Common myeloid progenitor, CD34-positive (primary cell): ENCODE measurements at places on chromosomes 5 and 9.

GRCh38 chr9:81737871-81738507, 48.6 kb upstream of the TLE1 start:
- DNase-seq: peak; percentile 5

GRCh38 chr9:90421786-90422185, 220.8 kb downstream of the DIRAS2 start:
- DNase-seq: no peak

GRCh38 chr5:174567506-174568141, 156.8 kb upstream of the MSX2 start:
- no peak for DNase-seq

DNA sequence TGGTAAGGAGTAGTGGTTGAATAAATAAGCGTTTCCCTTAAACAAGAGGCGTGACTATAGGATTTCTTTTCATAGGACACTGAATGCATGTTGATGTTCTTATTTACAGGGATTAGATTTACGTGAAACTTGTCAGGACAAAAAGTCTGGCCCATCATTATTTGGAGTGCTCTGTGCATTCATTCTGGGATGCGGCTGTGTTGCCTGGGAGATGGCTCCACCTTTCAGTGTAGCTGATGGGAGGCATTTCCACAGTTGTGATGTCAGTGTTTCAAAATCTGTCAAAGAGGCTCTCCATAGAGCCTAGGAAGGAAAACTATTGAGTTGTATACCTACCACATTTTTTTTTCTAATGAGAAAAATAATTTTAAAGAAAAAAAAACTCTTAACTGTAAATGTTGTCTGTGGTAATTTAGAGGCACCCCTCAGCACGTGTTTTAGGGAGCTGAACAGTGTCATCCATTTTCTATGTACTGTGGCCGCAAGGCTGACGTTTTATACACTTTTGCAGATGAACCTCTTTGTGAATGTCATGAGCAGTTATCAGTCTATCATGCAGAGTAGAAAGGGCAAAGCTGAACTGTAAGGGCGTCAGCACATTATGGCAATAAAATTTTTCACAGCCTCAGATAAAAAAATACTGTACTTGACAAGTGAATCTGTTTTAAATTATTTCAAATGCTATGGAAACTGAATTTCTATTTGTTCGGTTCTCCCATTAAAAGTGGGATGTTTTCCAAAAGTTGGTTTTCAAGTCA, 202.7 kb downstream of the PBX3 start:
- no peak for DNase-seq

DNA sequence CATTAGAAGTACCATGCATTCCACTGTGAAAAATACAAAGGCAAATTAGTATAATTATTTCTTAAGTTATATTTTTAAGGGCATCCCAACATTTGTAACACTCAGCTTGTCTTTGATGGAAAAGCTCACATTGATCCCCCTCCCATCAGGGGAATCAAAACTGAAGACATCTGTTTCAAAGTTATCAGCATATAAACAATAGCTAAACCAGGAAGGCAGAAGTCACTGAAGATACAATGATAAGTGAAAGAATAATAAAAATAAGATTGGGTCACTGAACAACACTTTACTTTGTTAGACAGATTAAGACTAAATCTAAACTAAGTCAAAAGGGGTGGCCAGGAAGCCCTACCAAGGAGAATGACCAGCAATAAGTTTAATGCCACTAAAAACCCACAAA, 801.9 kb upstream of the ACO1 start:
- DNase-seq: no peak

DNA sequence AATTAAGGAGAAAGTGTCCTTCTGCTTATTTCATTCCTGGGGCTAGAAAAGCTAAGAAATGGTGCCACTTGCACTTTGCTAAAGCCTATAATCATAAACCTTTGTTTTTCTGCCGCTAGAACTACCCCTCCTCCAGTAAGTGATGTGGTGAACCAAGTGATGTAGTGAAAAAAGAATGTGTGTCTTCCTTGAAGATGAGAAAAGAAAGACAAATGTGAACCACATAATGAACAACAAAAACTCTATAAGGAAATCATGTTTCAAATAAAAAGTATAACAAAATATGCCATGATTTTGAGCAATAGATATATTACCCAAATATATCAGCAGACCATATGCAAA, 179.0 kb upstream of the SGCD start:
- DNase-seq: no peak

GRCh38 chr9:88521308-88521707, 13.7 kb upstream of the NXNL2 start:
- peak; percentile 55 for DNase-seq

DNA sequence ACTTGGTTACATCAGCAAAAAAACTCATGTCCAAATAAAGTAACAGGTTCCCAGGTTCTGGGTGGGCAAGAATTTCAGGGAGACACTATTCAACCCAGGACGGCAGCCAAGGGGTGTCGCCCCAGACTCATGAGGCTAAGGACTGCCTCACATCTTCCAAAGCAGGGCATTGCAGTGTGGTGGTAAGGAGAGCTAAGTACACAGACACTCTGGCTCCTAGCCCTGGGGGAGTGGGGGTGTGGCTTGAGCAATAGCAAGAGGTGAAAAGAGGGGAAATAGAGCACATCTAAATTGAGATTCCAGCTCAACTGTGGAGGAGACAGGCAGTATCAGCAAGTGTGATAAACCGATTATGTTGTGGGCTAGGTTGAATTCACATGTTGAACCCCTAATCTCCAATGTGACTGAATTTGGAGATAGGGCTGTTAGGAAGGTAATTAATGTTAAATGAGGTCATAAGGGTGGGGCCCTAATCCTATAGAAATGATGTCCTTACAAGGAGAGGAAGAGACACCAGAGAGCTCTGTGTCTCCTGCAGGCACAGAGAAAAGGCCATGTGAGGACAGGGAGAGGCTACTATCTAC, 49.9 kb upstream of the MARCHF11 start:
- DNase-seq: no peak

- DNase-seq: no peak
Measured at GRCh38 chr5:58937031-58937681, 354.3 kb downstream of the RAB3C start.

GRCh38 chr9:133576875-133577736, 32.1 kb downstream of the FAM163B start:
- no peak for DNase-seq

- DNase-seq: no peak
Measured at GRCh38 chr5:41835645-41836044, 34.6 kb downstream of the OXCT1 start.

GRCh38 chr5:2756211-2757152, 5.0 kb upstream of the IRX2 start:
- DNase-seq: no peak

- DNase-seq: no peak
Measured at GRCh38 chr5:103290846-103291245, 32.3 kb downstream of the MACIR start.

DNA sequence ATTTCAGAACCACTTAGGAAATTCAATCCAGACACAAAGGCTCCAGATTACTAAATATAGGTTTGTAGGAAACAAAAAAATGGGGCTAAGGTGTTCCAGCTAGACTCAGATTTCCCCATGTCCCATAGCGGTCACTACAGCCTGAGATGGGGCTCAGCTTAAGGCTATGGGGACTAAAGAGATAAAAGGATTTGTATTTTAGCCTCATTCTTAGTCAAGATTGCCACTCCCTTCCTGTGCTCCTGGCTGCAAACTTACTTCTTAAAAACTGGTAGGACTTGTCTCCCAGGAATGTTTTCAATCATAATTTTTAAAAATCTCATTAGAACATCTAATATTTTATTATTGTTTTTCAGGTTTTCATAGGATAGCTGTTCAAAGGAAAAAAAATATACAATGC, 253.8 kb upstream of the DAB2 start:
- DNase-seq: no peak

DNA sequence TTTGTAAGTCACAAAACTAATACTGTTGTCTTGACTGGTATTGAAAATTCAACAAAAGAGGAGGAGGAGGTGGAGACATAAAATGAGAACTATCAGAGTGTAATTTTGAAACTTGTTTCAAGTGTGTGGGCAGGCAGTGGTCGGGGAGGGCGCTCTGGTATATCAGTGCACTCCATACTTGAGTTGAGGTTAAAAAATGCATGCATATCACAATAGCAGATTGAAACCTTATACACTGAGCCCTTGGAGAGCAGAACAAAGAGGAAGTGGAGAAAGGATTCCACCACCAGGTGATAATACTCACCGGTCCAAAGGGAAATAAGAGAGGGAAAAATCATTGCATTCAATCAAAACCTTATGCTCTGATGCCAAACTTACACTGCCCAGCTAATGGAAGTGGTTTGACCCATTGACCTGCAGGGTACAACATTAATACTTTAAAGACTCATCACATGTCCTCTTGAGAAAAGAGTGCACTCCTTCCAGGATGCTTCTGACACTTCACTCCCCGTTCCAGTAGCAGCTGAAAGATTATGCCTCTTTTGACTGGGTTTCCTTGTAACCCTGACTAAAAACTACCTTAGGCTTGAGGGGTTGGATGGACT, 79.5 kb upstream of the FAM169A start:
- peak; percentile 68 for DNase-seq

DNA sequence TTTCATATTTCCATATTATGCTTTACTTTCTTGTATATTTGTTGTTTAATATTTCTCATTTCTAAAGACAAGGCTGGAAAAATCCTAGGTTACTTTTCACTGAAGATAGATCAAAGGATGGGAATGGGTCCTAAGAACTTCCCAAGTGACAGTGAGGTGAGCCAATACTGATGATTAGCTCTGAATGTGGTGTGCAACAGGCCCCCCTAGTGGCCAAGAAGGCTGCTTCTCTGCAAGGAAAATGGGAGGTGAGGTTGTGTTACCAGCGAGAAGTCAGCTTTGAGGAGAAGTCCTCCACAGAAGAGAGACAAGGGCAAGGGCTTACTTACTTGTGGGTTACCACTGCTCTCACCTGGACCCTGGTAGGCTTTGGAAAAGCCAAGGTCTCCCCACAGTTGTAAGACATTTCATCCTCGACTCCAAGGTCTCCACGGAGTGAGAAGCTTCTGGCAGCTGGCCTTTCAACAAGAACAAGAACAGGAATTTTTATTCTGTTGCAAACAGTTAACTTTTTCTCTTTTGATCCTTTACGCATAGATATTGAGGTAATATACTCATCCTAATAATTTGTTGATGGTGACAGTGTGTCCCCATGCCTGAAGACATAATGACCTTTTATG, 69.9 kb downstream of the MAMDC2 start:
- peak; percentile 65 for DNase-seq

GRCh38 chr5:66864240-66864884, 268.2 kb downstream of the MAST4 start:
- peak; percentile 19 for DNase-seq

DNA sequence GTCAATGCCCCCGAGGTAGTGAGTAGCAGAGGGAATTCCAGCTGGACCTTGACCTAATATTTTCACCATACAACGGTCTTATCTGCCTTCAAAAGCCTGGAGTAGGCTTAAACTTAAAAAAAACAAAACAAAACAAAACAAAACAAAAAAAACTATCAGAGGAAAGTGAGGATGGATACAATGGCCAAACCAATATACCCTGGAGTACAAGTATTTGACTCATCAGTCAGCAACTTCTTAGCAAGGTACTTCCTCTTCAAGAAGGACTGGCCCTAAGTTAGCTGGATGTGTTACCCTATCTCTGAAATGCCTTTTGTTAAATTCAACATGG, 160.6 kb upstream of the GNA14 start:
- peak; percentile 56 for DNase-seq

- DNase-seq: no peak
Measured at GRCh38 chr5:147567917-147568598, 58.2 kb upstream of the DPYSL3 start.

GRCh38 chr5:65076251-65076869, 307.6 kb downstream of the CWC27 start:
- peak; percentile 74 for DNase-seq

DNA sequence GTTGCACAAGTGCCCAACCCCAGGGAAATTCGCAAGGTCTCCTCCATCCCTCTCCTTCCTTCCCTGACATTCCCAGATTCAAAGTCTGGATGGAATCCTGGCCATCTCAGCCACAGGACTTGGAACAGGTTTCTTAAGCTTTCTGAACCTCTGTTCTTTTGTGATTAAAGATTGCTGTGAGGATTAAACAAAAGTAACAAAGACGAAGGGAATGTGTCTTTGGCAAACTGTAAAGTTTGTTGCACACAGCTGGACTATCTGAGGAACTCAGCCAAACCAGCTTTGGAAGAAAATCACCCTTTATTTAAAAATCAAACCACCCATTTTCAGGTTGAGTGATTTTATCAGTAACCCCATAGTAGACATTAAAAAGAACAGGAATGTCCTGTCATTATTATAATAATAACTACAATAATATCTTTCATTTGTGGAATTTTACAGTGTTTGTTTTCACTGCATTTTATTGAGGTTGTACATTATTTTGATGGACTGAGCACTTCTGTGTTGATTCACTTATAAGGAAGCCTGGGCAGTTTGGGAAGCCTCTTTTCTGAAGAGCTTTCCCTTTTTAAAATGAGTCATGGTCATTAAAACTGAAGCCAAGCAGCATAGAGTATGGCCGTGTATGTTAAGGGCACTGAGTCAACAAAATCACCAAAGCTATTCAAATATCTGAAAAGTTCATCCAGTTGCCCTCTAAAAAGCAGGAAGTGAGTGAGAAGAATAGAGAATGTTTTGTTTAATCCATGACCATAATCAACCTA, 310.2 kb downstream of the AGTPBP1 start:
- DNase-seq: no peak

- DNase-seq: no peak
Measured at GRCh38 chr9:89879276-89879675, 274.5 kb downstream of the GADD45G start.

GRCh38 chr9:120869726-120870125, 7.3 kb downstream of the PHF19 start:
- no peak for DNase-seq

GRCh38 chr9:129138476-129139232, 27.4 kb downstream of the PTPA start:
- DNase-seq: no peak

DNA sequence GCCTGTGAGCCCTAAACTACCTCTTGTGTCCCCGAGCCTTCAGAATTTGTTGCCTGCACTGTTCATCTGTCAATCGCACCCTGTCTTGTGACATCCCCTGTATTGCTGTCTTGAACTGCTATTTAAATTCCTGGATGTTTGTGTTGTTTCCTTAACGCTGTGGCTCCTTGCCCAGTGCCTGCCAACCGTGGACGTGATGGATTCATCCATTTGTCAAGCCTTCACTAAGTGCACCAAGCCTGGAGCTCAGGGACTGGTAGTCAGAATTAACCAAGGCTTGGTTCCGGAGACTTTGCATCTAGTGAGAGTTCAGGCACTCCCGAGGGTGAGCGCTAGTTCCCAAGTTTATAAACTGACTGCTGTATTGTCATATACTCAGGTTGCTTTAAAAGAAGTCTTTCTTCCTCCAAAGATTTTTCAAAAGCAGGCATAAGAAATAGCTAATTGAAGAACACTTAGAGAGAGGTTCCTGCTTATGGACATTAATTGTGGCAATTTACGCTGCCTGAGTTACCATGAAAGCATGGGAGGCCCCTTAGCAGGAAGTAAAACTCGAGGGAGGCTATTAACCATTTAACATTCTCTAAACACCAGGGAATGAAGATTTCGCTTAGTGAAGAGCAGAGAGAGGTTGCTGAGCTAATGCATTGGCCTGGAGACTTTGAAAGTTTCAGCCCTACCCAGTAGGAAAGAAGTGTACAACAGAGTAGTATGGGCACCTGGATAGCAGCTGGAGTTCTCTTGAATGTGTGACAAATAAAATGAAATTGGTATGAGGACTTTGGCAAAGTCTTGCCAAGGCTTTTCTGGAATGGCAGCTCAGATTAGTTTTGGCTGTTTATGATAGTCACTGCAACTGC, 29.0 kb downstream of the RGS3 start:
- DNase-seq: no peak
